Mononuclear cell (primary cell): ENCODE measurements at places on chromosomes 4 and X. TPM values are rescaled to one million over a fixed set of nuclear protein-coding genes. Genes with fewer than 3 reads are reported as not detected.

Gene TEX11
- total RNA-seq: not detected

Gene AKAP4
- total RNA-seq: not detected

Gene IL21
- not detected for total RNA-seq

Gene PDZD4
- total RNA-seq: 15.6 TPM

Gene NKAP
- 9.0 TPM for total RNA-seq

Gene C4orf54
- total RNA-seq: not detected

Gene UGT2B15
- not detected for total RNA-seq

Gene PLK4
- 4.4 TPM for total RNA-seq

Gene PAGE1
- total RNA-seq: not detected

Gene DUSP9
- total RNA-seq: not detected

Gene OTC
- not detected for total RNA-seq

Gene CPE
- total RNA-seq: 0.10 TPM

Gene SERPINA7
- not detected for total RNA-seq

Gene ALB
- total RNA-seq: 0.31 TPM

Gene SCML2
- 0.63 TPM for total RNA-seq

Gene CENPVL3
- not detected for total RNA-seq

Gene AMTN
- not detected for total RNA-seq

Gene NSG1
- total RNA-seq: 3.7 TPM

Gene TEC
- 7.2 TPM for total RNA-seq

Gene LONRF3
- 21.0 TPM for total RNA-seq

Gene ENAM
- not detected for total RNA-seq

Gene TLL1
- total RNA-seq: not detected

Gene NPNT
- total RNA-seq: not detected

Gene BST1
- 76.4 TPM for total RNA-seq

Gene STOX2
- under 0.01 TPM for total RNA-seq

Gene ASMT
- 0.73 TPM for total RNA-seq

Gene DMP1
- not detected for total RNA-seq

Gene TLR1
- total RNA-seq: 71.5 TPM

Gene HSFX1
- not detected for total RNA-seq

Gene CXCR3
- total RNA-seq: 4.1 TPM

Gene PPA2
- 85.3 TPM for total RNA-seq

Gene GAGE12F
- total RNA-seq: not detected

Gene PPP2R2C
- not detected for total RNA-seq

Gene UNC5C
- total RNA-seq: not detected

Gene PLP2
- total RNA-seq: 53.9 TPM

Gene PCDH18
- total RNA-seq: 0.10 TPM

Gene USP53
- 20.1 TPM for total RNA-seq

Gene DDIT4L
- total RNA-seq: 0.21 TPM

Gene SLIT2
- total RNA-seq: not detected

Gene STPG2
- total RNA-seq: 0.73 TPM

Gene KANTR
- 6.3 TPM for total RNA-seq

Gene KIF4A
- 0.42 TPM for total RNA-seq

Gene GUCY1A1
- total RNA-seq: 6.4 TPM

Gene HEPH
- total RNA-seq: under 0.01 TPM

Gene CLDN34
- not detected for total RNA-seq

Gene AFAP1
- 6.7 TPM for total RNA-seq

Gene CCDC120
- total RNA-seq: 2.9 TPM

Gene USP27X
- 2.8 TPM for total RNA-seq

Gene EXOC1L
- not detected for total RNA-seq

Gene RADX
- total RNA-seq: 10.3 TPM

Gene SHROOM3
- 0.42 TPM for total RNA-seq

Gene IDUA
- 8.5 TPM for total RNA-seq

Gene ATP1B4
- not detected for total RNA-seq

Gene RAB9B
- under 0.01 TPM for total RNA-seq

Gene UGT2A1
- not detected for total RNA-seq

Gene VSIG4
- total RNA-seq: 1.6 TPM

Gene IKBKG
- total RNA-seq: 11.8 TPM

Gene PCSK1N
- 3.3 TPM for total RNA-seq

Gene ARHGAP36
- total RNA-seq: not detected
